ENCODE measurements at places on chromosomes 2 and 18.

DNA sequence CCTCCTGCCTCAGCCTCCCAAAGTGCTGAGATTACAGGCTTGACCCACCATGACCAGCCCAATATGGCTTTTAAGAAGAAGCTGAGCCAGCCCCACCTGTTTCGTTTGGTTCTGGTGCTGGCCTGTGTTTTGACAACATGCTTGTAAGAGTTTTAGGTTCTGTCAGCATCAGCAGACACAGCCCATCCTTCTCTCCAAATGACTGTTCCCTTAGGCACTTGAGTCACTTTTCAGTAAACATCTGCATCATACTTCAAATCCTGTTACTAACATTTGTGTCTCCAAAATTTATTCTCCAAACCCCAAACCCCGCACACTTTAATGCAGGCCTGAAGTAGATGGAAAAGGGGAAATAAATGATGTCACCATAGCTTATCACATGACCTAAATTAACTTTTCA, 1118.5 kb downstream of the TSN start:
- no peak for DNase-seq

- DNase-seq, result no peak
These were observed 50.9 kb downstream of the CABYR start for GRCh38 chr18:24189664-24190346.

- DNase-seq, result no peak
These were observed 124.8 kb downstream of the DYM start for GRCh38 chr18:49335677-49336076.

- DNase-seq, result no peak
These were observed 198.7 kb downstream of the LTBP1 start for GRCh38 chr2:33145459-33145858.

- DNase-seq, result no peak
These were observed 157.0 kb downstream of the EML6 start for GRCh38 chr2:54880428-54880827.

GRCh38 chr18:52060607-52061304, 279.2 kb upstream of the DCC start:
- no peak for DNase-seq

- no peak for DNase-seq
These were observed 81.5 kb downstream of the STPG4 start for GRCh38 chr2:47073641-47074040.

GRCh38 chr2:112142525-112143078, 4.4 kb downstream of the FBLN7 start:
- DNase-seq, result no peak

DNA sequence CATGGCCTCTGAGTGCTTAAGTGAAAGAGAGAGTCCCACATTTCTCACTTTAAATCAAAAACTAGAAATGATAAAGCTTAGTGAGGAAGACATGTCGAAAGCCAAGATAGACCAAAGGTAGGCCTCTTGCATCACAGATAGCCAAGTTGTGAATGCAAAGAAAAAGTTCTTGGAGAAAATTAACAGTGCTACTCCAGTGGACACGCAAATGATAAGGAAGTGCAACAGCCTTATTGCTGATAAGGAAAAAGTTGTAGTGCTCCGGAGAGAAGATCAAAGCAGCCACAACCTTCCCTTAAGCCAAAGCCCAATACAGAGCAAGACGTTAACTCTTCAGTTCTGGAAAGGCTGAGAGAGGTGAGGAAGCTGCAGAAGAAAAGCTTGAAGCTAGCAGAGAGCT, 32.1 kb downstream of the PSMD1 start:
- DNase-seq, result no peak

- DNase-seq, result no peak
These were observed 195.8 kb downstream of the MTX2 start for GRCh38 chr2:176464886-176465564.

GRCh38 chr18:48828691-48829442, 121.9 kb downstream of the SMAD7 start:
- DNase-seq, result no peak

All from NCI-H2029 (cell line).